ENCODE measurements at places on chromosomes 2 and 18.

DNA sequence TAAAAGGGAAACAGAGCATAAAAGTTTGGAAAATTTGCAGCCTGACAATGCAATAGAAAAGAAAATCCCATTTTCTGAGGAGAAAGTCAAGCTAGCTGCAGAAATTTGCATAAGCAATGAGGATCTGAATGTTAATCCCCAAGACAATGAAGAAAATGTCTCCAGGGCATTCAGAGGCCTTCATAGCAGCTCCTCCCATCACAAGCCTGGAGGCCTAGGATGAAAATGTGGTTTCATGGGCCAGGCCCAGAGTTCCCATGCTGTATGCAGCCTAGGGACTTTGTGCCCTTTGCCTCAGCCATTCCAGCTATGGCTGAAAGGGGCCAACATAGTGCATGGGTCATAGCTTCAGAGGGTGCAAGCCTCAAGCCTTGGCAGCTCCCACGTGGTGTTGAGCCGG, 10.3 kb upstream of the SCN1A start:
- DNase-seq: peak; percentile 52

- DNase-seq: no peak
Measured at GRCh38 chr18:45355944-45356520, 259.2 kb upstream of the SLC14A2 start.

- no peak for DNase-seq
Measured at GRCh38 chr2:143422681-143423080, 293.5 kb downstream of the ARHGAP15 start.

GRCh38 chr2:12754643-12755042, 37.9 kb downstream of the TRIB2 start:
- DNase-seq: no peak

DNA sequence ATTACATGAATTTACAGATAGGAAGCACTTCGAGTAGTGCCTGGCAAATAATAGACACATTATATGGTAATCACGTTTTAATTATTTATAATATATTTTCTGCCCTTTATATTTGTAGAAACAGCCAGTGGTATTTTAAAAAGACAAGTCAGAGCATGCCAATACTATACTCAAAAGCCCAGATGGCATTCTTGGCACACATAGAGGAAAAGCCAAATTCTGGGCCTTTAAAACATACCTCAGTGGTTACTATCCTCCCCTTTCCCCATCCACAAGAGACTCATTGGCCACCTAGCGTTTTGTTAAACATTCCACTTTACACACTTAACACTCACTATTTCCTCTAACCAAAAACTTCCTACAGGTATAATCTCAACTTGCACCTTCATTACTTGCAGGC, 63.3 kb upstream of the ZNF804A start:
- DNase-seq: no peak

DNA sequence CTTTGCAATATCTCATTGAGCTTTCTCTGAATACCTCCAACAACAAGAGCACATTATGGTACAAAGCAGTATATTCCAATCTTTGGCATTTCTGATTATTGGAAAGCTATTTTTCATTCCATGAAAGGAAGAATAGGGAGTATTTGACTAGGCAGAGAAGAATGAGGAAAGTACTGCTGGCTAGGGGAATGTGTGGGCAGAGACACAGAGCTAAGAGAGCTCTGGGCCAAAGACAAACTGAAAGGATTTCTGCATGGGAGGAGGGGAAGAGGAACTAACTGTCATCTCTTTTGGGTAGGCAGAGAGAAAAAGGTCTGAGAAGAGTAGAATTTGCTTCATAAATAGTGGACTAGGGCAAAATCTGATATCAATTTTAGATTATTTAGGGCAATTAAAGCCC, 150.8 kb downstream of the CCDC85A start:
- no peak for DNase-seq

- peak; percentile 12 for DNase-seq
Measured at GRCh38 chr2:58543442-58543841, 302.3 kb upstream of the FANCL start.

DNA sequence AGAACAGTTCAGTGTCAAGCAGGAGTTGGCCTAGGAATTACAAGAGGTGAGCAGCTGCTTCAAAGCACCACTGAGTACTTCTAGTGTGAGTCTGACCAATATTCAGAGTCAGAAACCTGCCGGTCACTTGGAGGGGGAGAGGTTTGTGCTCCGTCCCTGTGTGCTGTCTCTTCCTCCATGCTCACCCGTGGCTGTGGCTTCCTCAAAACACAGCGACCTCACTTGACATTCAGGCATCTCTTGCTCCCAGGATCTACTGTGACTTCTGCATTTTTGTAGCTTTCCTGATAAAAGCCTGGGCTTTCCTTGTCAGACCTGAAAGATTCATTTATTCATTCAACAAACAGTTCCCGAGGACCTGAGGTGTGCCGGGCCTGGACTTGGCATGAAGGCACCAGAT, 32.9 kb downstream of the TPRKB start:
- DNase-seq: no peak

- DNase-seq: no peak
Measured at GRCh38 chr2:875687-876615, 74.7 kb upstream of the SNTG2 start.

DNA sequence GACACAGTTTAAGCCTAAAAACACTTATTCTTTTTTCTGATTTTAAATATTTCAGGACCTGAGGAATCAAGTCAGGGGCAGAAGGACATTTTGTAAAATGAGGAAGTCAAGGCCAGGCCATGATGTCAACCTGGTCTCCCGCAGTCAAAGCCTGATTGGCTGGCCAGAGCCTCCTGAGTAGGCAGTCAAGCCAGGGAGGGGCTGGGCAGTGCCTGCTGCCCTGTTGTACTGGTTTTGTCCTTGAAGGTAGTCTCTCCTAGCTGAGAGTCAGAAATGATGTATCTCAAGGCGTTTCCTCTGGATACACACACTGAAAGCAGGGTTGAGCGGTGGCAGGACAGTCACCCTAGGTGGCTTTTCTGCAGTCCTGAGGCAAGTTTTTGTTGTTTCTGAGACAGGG, 19.8 kb downstream of the CCT7 start:
- DNase-seq: no peak

GRCh38 chr2:73075477-73076373, 4.2 kb upstream of the SFXN5 start:
- DNase-seq: no peak

DNA sequence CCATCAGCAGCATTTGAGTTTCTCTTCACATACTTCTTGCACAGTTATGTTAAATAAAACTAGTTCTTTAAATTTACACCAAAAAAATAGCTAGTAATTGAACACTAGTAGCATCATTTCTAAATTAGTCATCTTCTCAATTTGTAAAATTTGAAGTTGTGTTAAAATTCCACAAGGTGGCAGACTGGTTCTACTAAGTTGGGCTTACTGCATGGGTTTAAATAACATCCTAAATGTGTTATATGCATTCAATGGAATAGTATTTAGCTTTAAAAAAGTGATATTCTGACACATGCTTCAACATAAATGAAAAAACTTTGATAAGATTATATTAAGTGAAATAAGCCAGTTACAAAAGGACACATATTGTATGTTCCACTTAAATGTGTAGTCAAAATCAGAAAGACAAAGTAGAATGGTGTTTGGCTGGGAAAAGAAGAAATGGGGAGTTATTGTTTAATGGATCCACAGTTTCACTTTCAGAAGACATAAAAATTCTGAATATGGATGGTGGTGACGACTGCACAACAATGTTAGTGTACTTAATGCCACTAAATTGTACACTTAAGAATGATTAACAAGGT, 28.7 kb upstream of the RPRD1A start:
- peak; percentile 65 for DNase-seq

GRCh38 chr2:42047488-42048298, at the start of gene PKDCC:
Gene PKDCC (plus strand): TSS chr2:42048021. CDS start chr2:42048200, 179 bp downstream.
- DNase-seq: peak; percentile 85

DNA sequence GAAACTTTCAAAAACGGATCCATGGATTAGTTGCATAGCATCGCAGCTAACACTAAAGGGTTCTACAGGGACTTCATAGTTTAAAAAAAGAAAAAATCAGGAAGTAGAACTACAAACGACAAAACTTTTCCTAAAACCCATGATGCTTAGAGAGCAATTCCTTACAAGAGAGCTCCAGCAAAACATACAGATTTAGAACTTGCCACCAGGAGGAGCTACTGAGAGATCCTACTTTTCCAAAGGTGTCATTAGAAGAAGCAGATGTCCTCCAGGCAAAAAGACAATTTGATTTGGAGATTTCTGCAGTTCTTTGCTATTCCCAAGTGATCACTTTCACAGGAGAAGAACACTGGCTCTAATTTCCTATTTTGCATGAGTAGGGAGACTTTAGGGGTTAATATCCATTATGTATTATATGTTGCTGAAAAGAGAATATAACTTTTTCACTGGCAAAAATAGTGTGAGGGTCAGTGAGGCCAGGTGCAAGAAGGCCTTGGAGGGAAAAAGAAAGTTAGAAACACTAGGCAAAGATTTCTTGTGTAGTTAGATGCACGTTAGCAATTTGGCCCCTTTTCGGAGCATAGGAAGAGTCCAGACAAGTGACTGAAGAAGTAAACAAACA, 436.2 kb downstream of the SUCLG1 start:
- DNase-seq: peak; percentile 69

- no peak for DNase-seq
Measured at GRCh38 chr2:28175028-28175427, 217.6 kb upstream of the FOSL2 start.

DNA sequence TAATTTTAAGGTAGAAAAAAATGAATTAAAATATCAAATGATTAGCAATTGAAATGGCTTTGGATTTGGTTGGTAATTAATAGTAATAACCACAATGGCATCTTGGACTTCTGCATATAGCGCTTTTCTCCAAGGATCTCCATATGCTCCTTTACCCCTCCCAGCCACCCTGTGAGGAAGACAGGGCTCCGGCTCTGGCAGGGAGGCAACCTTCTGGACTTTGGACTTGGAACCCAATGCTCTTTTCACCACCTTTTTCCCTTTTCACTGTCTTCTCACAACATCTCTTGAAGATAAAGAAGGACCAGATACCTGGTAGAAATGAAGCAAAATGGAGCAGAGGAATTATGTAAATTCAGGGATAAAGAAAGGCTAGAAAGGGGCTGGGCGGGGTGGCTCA, 23.8 kb upstream of the SERTAD2 start:
- no peak for DNase-seq

GRCh38 chr2:110101901-110102803, 13.5 kb downstream of the MALL start:
- no peak for DNase-seq

DNA sequence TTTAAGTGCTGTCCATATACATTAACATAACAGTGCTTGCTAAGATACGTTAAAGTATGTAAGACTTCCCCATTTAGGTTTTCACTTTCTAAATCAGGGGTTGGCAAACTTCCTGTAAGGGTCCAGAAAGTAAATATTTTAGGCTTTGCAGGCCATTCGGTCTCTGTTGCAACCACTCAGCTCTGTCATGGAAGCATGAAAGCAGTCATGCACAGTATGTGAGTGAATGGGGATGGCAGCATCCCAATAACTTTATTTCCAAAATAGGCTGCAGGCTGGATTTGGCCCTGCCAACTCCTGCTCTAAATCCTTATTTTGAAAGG, 128.7 kb downstream of the PLA2R1 start:
- DNase-seq: no peak

DNA sequence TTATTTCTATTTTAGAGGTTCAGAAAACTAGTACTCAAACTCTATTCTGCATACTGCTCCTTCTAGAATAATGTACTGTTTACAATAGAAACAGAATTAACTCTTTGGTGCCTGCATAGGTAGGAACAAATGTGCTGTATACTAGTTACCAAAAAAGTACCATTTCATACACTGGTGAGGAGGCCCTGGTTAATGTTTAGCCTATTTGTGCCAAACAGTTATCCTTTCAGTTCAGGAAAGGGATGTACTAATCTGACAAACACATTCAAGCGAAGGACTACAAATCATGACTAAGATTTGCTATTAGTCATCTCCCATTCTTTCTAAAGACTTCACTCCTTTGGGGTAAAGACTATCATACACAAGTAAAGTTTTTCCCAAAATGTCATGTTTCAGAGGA, 47.4 kb downstream of the EXOC6B start:
- no peak for DNase-seq

DNA sequence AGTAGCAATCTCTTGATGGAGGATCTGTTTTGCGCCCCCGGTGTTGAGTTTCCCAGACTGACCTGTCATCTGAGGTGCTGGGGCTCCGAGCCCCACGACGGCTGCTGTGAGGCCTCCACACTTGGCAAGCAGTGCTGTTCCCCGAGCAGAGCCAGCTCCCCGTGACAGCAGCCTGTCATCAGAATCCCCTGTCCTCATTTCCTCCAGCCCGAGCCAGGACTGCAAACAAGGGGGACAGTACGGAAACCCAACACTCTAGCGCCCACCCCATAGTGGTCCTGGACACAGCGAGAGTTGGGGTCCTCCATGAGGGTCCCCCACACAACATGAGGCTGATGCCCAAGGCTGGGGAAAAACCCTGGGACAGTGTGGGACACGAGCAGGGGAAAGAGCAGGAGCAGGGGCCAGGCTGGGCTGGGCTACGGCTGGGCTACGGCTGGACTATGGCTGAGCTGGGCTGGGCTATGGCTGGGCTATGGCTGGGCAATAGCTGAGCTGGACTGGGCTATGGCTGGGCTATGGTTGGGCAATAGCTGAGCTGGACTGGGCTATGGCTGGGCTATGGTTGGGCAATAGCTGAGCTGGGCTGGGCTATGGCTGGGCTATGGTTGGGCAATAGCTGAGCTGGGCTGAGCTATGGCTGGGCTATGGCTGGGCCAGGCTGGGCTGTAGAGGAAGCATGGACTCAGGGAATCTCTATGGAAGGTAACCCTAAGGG, 1.5 kb upstream of the KLHL30 start:
- no peak for DNase-seq

DNA sequence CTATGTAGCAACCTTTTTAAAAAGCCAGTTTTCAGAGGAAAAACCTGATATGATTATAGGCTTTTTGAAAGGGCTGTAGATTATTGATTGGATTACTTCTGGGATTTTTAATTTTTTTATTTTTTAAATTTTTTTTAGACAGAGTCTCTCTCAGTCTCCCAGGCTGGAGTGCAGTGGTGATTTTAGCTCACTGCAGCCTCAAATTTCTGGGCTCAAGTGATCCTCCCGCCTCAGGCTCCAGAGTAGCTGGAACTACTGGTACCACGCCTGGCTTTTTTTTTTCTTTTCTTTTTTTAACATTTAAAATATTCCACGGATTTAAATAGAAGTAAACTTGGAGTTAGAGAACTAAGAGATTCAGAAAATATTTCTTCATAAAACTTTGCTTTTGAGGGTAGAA, 1.2 kb downstream of the MRPL19 start:
- DNase-seq: no peak

DNA sequence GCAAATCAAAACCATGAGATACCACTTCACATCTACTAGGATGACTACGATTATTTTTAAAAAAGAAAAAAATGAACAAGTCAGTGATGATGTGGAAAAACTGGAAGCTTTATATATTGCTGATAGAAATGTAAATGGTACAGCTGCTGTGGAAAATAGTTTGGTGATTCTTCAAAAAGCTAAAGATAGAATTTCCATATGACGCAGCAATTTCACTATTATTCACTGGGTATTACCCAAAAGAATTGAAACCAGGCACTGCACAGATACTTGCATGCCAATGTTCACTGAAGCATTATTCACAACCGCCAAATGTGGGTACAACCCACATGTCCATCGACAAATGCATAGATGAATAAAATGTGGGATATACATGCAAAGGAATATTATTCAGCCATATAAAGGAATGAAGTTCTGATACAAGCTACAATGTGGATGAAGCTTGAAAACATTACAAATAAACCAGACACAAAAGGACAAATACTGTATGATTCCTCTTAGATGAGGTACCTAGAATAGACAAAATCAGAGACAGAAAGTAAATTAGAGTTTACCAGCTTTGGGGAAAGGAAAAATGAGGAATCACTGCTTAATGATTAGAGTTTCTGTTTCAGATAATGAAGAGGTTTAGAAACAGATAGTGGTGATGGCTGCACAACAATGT, 11.1 kb downstream of the RTTN start:
- no peak for DNase-seq

- DNase-seq: no peak
Measured at GRCh38 chr2:69036926-69037325, 23.9 kb downstream of the ANTXR1 start.

Data from A673 (cell line).